ENCODE measurements at places on chromosomes 7 and 10.

DNA sequence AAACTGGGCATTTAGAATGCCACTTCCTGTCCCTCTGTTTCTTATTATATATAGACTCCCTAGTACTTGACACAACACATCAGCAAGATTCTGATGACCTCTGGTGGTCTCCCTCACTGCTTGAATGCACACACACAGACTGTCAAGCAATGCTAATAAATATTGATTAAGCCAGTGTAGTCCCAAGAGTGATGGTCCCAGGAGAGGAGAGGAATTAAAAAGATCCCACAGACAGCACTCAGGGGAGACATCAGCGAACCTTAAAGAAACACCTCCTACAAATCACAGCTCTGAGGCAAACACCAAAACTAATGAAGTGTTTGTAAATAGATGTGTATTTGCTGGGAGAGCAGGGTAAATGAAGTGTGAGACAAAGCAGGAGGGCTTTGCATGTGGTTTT, 1291.2 kb downstream of the XPNPEP1 start:
- no peak for DNase-seq

DNA sequence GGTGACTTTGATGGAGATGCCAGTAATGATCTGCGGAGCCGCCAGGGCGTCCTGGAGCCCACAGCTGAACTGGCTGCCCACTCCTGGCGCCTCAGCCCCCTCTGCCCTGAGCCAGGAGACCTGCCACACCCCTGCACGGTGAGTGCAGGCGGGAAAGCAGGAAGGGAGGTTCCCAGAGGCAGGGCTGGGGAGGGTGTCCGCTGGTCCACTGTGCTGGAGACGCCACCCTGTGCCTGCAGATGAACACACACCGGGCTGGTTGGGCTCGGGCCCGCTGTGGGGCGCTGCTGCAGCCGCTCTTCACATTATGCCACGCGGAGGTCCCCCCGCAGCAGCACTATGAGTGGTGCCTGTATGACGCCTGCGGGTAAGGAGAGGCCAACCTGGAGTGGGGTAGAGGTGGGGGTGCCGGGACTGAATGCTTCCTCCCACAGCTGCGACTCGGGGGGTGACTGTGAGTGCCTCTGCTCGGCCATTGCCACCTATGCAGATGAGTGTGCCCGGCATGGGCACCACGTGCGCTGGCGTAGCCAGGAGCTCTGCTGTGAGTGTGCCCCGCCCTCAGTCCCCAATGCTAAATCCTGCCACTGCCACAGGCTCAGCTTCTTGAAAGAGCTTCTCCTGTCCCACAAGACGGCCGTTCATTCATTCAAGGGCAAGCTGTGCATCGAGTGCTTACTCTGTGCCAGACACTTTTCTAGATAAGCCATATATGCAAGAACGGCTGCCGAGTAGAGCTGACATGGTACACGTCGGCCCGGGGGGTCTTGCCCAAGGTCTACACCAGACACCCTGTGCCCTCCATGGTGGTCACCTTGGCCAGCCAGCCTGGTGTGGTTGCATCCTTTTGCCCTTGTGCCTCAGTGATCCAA, 14.3 kb upstream of the ZNF467 start:
- DNase-seq = no peak

DNA sequence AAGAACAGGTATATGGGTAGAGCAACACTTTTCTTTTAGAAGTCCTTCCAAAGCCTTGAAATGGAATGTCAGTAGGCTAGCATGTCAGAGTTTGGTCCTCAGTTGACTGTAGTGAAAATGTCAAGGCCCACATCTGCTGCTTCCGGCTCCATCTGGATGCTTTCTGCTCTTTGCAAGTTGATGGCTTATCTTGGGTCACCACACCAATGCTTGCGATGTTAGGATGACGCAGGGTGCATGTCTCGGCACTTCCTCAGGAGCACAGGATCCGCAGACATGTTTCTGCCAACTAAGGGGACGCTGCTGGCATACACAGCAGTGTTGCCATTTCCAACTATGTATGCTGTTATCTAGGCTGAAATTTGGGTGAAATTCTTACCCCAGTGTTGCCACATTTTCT, 14.0 kb upstream of the HBP1 start:
- DNase-seq = no peak

DNA sequence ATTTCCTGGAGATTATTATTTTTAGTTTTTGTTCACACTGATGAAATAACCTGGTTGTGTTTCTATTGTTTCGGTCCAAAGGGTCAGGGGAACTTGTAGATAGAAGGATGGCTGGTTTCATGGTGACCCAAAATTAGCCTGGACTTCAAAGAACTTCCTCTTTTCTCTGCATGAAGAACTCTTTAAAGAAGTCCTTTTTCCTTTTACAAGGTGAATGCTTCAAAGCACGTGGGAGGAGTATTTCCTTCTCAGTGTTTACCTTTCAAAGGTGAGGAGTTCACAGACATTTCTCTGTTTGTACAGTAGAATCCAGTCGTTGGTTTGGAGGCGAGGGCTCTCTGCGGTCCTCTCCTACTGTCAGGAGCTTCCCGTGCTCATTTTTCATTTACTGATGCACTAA, 561.7 kb downstream of the GATA3 start:
- no peak for DNase-seq

DNA sequence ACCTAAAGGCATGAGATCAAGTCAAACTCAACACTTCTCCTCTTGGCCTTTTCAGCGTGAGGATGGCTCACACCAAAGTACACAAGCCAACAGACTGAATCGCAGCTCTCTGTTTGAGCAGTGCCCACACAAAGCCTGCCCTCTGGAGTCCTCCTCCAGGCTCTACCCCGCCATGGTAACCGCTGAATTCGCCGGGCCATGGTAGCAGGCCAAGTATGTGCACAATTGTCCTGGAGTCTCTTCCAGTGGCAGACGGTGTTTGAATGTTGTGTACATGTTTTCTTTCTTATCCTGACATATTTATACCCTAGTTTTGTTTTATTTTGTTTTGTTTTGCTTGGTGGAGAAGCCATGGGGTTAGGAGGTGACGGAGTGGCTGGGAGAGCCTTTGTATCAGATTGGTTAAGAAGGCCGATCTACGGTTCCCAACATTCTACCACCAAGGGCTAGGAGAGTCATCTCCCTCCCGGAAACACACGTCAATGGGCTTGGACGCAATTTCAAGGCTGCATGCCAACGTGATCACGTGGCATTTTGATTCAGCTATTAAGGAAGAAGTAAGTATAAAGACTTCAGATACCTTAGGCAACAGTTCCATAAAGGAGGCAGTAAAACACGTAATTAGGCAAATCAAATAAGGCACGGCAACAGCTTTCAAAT, 12.1 kb upstream of the SHH start:
- DNase-seq = no peak

DNA sequence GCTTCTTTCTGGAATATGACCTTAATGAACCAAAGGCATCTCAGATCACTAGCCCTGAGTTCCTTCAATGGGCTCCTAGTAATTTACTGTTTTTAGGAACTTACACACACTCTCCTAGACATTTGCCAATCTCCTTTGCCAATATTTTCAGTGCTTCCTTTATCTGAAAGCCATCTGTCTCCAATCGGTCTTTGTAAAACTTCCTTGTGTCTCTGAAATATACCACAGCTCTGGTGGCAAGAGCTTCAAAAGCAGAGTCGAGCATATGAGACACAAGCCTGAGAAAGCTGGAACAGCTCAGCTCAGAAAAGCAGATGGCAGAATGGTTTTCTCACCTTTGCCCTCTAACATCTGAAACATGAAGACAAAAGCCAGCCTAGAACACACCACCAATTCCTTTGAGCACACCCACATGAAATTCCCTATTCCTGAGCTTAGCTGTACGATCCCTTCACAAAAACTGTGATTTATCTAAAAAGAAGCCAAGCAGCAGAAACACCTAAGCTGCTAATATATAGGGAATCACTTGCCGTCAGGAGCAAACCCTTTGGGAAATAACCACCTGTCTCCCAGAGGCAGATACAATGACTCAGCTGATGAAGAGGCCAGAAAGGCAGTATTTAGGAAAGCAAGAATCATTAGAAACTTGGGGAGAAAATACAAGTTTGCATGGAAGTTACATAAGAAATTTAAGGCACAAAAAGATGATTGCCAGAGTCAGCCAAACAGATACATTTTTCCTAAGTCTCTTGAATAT, 70.2 kb upstream of the ANK3 start:
- DNase-seq = no peak

DNA sequence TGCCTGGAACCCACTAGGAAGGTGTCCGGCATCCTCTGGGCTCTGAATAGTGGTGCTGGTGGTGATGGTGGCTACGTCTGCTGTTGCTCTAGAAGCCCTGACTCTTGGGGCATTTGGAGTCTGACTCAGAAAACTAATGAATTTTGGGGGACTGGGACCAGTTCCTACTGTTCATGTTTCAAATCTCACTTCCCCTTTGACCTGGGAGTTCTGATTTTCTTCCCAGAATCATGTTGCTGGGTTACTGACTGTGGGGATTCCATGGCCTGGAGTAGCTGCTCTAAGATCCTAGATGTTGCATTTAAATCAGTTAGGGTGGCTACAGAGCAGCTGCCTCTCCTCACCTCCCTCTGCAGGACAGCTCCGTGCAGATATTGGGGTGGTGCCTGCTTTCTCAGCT, 3.2 kb downstream of the TSPAN33 start:
- no peak for DNase-seq

- DNase-seq = no peak
Measured at GRCh38 chr10:84375011-84375410, 46.6 kb downstream of the CCSER2 start.

DNA sequence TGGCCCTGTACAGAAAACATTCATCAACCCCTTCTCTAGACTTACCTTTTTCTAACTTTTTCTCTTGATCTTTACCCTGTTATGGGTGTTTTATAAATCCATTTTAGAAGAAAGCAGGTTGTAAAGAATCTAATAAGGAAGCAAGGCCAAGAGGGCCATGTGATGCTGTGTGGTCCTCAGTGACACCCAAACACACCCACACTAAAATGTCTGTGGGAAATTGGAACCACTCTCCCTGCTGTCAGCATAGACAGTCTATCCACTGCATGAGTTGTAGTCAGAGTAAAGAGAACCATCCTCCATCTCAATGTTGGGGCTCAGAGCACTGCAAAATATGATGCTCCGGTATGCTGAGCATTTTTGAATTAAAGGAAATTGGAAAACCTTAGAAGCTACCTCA, 235.5 kb downstream of the SKIDA1 start:
- no peak for DNase-seq

DNA sequence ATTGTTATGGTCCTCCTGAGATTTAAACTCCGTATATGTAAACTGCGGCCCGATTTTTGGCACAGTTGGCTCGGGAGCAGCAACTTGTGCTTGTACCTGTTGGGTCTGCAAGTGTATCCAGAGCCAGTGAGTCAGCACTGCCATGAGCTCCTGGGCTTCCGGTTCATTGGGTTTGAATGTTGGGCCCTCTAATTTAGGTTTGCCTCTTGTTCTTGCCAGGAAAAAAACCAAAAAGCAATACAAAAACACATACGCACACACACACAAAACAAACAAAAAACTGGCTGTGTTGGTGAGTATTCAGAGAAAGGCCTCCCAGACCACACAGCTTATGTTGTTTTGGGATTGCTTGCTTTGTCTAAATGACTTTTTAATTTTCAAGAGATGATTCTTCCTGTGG, 26.3 kb downstream of the SND1 start:
- DNase-seq = no peak

DNA sequence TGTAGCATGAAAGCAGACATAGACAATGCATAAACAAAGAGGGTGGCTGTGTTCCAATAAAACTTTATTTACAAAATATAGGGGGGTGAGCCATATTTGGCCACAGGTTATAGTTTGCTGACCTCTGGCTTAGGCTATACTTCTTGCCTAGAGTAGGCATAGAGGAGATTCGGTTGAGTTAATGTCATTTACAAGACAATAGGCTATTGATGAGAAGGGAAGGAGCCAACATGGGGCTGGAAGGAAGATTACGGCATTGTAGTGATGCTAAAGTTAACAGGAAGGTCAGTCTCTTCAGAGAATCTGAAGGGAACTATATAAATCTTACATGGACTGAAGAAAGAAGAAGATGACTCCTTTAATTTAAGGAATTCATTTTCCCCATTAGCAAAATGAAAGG, 463.5 kb downstream of the HTR7 start:
- DNase-seq = no peak

DNA sequence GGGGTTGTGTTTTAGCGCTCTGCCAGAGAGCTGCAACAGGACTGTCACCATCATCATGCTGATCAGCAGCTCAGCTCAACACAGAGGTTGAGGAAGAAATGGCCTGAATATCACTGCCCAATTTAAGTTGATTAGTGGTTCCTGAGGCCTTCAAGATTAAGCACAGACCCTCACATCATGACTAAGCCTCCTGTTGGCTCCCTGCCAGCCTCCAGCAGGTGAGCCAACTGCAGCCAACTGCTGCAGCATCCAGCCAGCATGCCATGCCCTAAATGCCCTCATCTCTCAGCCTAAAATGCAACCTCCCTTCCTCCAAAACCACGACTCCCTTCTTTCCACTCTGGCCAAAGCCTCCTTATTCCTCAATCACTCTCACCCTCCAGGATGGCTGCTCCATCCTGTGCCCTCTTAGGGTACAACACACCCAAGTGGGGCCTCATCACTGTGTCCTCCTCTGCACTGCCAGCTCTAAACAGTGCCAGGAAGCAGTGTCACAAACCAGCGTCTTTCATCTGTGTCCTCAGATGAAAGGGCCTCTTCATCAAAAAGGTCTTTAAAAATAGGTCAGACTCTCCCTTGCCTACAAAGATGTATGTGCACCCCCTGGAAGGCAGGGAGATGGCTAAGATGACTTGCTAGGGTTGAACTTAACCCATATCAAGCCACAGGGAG, 259.3 kb downstream of the ZEB1 start:
- DNase-seq = no peak

GRCh38 chr7:107446988-107447387, 22.9 kb upstream of the GPR22 start:
- no peak for DNase-seq

DNA sequence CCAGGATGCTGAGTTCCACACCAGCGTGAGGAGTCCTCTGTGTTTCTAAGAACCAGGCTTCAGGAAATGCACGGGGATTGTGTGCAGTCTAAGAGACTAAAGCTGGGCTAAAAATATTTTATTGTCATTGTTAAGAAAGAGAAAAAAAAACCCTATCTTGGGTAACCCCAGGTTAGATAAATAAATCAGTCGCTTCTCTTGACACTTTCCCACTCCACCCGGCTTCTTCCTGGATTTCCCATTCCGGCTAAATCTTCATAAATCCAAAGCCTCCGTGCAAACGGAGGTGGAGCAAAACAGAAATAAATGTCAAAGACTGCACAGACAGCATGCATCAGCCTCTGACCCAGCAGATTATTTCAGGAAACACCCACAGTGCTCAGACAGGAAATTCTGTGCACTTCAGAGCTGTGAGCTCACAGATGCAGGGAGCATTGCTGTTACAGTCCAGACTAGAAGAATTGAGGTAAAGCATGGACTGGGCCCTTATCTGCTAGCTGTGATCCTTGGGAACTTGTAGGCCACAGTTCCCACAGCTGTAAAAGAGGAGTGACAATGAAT, 44.8 kb upstream of the GRID1 start:
- DNase-seq = peak; percentile 4

All from stimulated activated CD8-positive, alpha-beta memory T cell treated with anti-CD3 and anti-CD28 coated beads, Interleukin-4, amount 100 ng/mL, for 4 hours (primary cell).